EH (cell line): ENCODE measurements at places on chromosomes 6 and 20.
A peak's percentile ranks its signal among the peaks of the same experiment; 100 is the strongest.

GRCh38 chr20:4216142-4216735 is 200.9 kb upstream of the RNF24 start:
- peak; percentile 92 for DNase-seq

GRCh38 chr6:122078481-122078880 is 321.0 kb upstream of the HSF2 start:
- DNase-seq: no peak

- DNase-seq: no peak
Measured at GRCh38 chr20:20993372-20993771, 112.8 kb downstream of the LINC00237 start.

DNA sequence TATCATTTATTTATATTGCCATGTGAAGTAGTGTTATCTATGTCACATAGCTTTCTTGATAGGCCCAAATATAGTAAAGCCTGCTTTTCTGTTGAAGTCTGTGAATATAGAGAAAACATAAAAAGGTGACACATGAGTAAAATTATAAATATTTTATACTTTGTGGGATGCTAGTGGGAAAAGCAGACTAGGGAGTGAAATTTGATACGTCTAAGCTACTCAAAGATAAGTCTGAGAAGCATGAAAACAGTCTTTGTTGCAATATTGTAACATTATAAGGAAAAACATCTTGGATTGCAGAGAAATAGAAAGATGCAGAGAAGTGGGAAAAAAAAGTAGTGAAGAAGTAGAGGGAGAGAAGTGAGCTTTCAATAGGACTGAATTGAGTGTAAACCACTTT is 75.4 kb downstream of the ZNF292 start:
- DNase-seq: no peak

GRCh38 chr6:2718334-2719092 is 32.2 kb downstream of the MYLK4 start:
- DNase-seq: peak; percentile 11

DNA sequence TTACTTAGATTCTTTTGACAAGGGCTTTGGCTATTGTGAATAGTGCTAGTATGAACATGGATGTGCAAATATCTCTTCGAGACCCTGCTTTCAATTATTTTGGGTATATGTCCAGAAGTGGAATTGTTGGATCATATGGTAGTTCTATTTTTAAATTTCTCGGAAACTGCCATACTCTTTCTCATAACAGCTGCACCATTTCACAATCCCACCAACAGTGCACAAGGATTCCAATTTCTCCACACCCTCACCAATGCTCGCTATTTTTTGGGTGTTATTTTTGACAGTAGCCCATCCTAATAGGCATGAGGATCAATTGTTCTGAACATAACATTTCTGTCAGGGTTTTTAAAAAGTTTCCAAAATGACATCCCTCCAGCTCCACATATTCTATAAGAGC is 69.2 kb upstream of the ESR1 start:
- no peak for DNase-seq

DNA sequence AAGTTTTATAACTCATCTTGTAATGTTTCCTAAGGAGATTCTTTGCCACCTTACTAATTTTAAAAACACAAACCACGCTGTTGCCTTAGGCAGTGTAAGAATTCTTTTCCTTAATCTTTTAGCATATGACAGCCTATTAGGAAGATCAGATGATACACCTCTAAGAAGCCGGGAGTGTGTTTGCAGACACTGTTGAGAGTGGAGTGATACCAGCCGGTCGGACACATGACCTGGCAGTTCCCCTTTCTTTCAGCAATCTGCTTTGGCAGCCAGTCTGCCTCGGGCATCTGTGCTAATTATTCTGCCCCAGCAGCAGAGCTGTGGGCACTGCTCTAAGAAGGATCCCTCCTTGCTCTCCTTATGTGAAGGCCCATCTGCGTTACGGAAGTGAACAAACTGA is 50.9 kb downstream of the PLCB4 start:
- peak; percentile 71 for DNase-seq

GRCh38 chr6:169725125-169726048 is 1.1 kb upstream of the PHF10 start:
- peak; percentile 70 for DNase-seq

DNA sequence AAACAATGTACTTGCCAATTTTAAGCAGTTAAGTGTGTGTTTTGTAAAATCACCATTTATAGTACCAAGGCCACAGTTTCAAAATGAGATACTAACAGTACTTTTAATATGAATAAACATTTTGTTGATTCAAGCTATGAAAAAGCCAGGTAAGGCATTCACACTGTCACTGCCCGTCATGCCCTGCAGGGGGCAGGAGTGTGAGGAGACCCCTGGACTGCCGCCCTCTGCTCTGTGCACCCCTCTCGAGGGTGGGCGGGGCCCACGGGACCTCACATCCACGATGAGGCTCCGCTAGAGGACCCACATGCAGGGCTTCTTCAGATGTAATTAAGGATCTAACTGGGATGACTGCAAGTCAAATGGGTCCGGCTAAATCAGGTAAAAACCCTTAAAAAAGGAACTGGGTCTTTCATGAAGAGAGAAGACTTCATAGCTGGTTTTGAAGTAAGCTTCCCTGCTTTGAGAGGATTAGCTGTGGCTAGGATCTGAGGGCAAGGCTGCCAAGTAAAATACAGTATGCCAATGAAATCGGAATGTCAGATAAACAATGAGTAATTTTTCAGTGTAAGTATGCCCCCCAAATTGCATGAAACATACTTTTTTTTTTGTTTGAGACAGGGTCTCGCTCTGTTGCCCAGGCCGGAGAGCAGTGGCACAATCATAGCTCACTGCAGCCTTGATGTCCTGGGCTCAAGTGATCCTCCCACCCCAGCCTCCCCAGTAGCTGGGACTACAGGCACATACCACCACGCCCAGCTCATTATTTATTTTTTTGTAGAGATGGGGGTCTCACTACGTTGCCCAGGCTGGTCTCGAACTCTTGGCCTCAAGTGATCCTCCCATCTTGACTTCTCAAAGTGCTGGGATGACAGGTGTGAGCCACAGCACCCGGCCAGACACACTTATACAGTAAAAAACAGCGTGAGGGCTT is 18.7 kb downstream of the DIDO1 start:
- peak; percentile 45 for DNase-seq

GRCh38 chr20:8151372-8151771 is 19.3 kb downstream of the PLCB1 start:
- no peak for DNase-seq

- peak; percentile 46 for DNase-seq
Measured at GRCh38 chr6:33416386-33417127, 1.4 kb downstream of the CUTA start.

DNA sequence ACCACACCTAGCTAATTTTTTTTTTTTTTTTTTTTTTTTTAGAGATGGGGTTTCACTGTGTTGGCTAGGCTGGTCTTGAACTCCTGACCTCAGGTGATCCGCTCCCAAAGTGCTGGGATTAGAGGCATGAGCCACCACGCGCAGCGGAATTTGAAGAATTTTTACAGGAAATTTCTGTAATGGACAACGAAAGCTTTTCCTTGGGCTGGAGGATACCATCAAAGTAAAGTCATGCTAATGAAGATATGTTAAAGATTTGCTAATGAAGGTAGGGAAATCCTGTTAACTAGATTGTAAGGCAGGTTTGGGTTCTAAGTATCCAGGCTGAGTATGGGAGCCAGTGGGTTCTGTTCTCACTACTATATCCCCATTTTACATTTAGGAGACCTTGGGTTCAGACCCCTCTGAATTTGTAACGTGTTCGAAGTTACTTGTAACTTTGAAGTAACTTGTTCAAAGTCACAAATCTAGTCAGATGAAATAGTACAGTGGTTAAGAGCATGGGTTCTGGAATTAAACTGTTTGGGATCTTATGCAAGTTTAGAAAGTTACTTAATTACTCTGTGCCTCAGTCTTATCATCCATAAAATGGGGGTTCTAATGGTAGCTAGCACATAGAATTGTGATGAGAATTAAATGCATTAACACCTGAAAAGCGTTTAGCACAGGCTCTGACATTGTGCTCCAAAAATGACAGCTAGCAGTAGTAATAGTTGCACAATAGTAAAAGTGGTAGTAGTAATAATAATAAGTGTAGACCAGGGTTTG is 123.4 kb upstream of the GPR6 start:
- no peak for DNase-seq

DNA sequence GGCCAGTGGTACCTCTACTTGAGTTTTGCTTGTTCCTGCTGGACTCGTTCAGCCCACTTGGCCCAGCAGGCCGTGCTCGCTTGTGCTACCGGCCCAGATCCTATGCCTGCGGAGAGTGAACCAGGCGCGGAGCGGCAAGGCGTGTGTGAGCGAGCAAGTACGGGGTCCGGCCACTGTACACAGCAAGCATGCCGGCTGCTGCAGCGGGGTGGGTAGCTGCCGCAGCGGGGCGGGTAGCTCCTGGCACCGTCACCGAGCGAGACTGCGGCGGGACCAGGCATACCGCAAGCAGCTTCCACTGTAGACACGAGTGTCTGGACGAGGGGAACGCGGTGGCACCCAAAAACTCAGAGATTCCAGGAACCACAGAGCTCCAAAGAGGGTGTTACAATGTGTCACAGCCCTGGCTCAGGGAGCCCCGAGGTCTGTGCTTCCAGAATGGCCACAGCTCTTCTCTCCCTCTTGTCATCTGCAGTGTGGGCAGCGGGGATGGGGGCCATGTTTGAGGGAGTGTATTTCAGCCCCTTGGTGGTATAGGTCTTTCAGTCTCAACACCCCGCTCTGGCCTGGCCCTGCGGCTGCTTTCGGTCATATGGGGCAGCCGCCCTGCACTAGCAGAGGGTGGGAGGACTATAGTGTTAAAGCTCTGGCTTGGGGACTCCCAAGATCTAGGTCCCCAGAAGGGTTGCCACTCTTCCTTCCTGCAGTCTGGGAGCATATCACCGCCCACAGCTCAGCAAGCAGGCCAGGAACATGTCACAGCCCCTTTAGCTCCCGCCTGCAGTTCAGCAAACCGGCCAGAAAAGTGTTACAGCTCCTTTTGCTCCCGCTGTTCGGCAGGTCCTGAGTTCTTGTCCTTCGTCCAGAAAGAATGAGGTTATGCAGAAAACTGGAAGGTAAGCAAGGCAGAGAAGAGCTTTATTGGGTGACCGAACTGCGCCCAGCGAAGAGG is 6.1 kb upstream of the RWDD1 start:
- peak; percentile 52 for DNase-seq

DNA sequence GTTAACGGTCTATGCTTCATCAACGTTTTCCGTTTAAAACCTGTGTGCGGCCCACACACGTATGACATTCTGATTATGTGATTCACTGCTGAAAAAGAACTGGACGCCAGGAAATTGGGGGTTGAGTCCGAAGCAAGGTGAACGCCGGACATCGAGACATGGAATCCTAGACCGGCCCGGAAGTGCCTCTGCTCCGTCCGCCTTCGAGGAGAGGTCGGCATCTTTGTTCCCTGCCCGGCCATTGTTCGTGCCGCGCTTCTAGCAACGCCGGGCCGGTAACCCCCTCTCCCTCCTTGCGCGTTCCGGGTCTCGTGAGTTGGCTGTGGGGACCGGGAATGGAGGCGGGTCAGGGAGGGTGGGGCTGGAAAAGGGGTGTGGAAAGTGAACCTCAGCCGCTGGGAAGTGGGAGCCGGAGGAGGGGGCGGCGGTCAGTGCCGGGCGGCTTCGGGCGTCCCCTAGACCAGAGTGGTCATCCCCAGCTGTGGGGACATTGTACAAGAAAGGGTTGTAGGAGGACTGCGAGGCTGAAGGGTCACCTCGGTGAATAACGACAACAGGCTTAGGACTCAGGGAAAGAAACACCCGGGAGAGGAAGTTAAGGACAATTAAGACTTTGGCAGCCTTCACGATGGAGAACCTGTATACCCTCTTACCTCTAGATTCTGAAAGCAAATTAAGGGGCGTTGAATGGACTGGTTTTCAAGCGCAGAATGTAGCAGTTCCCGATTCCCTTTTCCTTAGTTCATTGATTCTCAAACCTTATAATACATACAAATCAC is at the start of gene ZSCAN9:
ZSCAN9 (plus strand) TSS at position 220 of the 779 bp plus-strand sequence. CDS start 1,810 bp downstream, outside the sequence.
- peak; percentile 88 for DNase-seq

DNA sequence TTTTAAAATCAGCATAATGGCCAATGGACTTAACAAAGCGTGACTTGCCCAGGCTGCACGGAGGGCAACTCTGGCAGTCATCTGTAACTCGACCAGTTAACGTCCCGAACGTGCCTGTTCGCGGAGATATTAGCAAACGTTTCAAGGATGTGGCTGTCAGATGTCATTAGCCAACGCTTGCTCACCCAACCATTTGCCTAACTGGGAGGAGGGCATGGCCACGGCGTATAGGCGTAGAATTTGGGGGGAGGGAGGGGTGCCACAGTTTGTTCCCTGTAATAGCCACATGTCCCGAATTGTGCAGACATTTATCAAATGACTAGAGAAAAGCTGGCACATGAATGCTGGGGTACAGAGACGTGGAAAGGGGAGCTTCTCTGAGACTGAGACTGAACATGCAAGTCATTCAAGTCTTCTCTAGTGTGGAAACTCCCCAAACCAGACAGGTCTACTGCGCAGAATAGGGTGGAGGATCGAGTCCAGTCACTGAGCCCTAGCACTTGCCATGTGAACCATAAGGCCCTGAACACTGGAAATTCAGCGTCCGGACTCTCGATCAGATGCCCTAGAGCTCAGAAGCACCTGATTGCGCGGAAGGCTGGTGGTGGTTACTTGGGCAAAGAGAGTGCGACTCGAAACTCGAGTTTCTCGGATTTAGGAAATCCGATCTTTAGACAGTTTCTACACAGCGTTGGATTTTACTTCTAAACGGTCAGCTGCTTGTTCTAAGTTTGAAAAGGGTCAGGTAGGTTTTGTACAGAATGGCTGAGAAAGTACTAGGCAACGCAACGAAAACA is 32.6 kb downstream of the TFAP2B start:
- no peak for DNase-seq

GRCh38 chr6:170172392-170172791 is 118.5 kb downstream of the DLL1 start:
- DNase-seq: no peak

DNA sequence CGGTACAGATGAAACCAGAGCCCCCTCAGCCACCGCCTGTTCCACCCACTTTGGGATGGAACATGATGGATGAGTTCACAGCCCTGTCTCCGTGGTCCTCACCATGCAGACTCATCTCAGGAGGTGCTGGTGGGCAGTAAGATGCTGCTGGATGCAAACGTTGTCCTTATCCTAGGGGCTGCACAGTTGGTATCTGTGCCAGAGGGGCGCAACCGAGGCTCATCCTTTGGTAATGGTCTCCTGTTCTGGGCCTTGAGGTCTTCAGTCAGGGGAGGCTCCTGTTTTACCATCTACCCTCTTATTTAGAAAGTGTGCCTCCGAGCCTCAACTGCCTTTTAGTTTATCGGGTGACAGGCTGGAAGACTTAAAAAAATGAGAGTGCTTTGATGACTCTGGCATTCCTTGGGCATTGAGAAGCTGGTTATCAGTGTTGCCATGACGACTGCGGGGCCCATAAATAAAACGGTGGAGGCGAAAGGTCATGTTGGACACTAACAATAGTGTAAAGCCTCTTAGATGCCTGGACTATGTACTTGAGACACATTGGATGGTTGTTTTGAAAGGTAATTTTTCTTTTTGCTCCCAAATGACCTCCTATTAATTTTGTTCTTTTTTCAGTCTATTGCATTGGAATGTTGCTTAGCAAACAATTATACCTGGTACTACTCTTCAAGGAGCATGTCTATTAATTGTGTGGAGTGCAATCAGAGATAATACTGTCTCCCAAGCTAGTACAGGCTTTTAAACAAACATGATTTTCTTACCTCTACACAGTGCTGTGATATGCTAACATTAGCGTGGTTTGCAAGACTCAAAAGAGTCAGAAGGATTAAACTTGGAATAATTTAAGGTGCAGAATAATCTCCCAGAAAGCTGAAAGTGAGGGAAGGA is 74.2 kb upstream of the DSP start:
- DNase-seq: peak; percentile 13
